ENCODE measurements at places on chromosomes 3 and 15.
A peak's percentile ranks its signal among the peaks of the same experiment; 100 is the strongest.

DNA sequence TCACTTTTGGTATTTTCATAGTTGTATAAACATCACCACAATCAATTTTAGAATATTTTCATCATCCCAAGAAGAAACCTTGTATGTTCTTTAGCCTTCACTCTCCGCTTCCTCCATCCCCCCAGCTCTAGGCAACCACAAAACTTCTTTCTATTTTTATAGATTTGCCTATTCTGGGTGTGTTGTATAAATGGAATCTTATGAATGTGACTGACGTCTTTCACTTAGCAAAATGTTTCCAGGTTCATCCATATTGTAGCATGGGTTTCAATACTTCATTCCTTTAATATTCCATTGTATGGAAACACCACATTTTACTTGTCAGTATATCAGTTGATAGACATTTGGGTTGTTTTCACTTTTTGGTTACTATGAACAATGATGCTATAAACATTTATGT, 335.8 kb upstream of the GOLIM4 start:
- DNase-seq, result no peak

DNA sequence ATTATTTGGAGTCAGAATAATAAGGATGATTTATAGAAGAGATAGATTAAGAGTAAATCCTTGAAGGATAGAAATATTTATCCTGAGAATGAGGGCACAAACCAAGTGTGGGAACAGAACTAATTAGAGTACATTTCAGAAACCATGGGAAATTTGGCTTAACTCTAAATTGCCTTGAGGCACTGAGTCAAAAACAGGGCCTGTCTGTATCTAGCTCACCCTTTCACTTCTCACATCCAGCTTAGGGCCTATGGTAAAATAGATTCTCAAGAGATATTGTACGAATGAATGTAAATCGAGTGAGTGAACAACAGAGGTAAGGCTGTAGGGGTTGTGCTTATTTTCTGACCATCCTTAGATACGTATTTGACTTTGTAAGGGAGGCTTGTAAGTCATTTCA, 586.1 kb upstream of the DPPA4 start:
- DNase-seq, result no peak

DNA sequence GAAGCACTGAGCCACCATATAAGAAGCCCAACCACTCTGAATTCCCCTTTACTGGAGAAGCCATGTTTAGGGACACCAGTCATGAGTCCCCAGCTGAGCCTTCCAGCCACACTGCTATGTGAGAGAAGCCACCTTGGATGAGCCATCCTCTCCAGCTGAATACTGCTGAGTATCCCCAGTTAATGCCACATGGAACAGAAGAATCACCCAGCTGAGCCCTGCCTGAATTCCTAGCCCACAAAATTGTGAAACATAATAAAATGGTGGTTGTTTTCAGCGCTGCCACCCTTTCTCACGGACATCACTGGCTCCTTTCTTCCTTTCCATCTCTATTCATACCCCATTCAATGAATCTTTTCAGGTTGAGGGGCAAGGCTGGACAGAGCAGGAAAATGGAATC, 22.1 kb upstream of the LYZL4 start:
- no peak for DNase-seq

GRCh38 chr3:50327129-50327528, 894 bp downstream of the TUSC2 start:
- no peak for DNase-seq

- no peak for DNase-seq
Observed at GRCh38 chr3:192916371-192917027, 1.2 kb downstream of the MB21D2 start.

DNA sequence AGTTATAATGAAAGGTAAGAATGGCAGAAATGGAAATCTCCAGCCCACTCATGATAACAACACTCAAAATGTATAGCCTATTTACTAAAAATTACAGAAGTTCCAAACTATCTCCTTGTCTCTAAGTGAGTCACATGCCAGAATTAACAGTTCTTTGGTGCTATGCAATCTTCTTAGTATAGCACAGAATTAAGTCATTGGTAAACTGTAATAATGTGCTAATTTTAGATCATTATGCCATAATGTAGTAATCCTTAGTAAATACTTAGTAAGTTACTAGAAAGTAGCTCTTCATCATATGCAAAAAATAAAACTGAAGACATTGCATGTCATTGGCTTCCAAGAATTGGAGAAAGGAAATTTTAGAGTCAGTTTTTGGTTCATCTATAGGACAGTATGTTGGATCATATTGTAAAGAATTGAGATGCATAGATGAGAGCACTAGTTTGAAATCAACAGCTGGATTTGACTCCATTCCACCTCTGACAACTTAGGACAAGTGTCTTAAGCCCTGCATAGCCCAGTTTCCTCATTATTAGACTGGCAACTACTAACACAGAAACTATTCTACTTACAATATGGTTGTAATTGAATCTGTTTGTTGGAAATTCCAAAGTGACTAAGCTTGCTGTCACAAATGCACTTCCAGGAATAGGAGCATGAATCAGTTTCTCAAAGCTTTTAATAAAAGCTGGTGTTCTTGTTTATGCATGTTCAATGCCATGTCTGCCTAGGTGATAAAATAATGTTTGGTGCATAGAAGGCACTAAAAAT, 40.1 kb upstream of the CD47 start:
- peak; percentile 67 for DNase-seq

- DNase-seq, result no peak
Observed at GRCh38 chr3:17749705-17750293, 7.4 kb upstream of the TBC1D5 start.

GRCh38 chr15:29825227-29825626, 3.0 kb upstream of the TJP1 start:
- no peak for DNase-seq

GRCh38 chr15:46061002-46061401, 426.2 kb downstream of the SQOR start:
- DNase-seq, result no peak

- no peak for DNase-seq
Observed at GRCh38 chr3:135440233-135440632, 525.3 kb upstream of the PPP2R3A start.

- DNase-seq, result no peak
Observed at GRCh38 chr3:42306499-42306898, 40.5 kb upstream of the CCK start.

GRCh38 chr3:177340243-177340830, 143.1 kb upstream of the TBL1XR1 start:
- no peak for DNase-seq

GRCh38 chr3:182631183-182632076, 161.9 kb upstream of the ATP11B start:
- no peak for DNase-seq

- DNase-seq, result peak; percentile 76
Observed at GRCh38 chr3:64224826-64225610, at the start of gene PRICKLE2. Gene PRICKLE2 (minus strand): TSS chr3:64225466. CDS start chr3:64198927, 26,539 bp downstream.

DNA sequence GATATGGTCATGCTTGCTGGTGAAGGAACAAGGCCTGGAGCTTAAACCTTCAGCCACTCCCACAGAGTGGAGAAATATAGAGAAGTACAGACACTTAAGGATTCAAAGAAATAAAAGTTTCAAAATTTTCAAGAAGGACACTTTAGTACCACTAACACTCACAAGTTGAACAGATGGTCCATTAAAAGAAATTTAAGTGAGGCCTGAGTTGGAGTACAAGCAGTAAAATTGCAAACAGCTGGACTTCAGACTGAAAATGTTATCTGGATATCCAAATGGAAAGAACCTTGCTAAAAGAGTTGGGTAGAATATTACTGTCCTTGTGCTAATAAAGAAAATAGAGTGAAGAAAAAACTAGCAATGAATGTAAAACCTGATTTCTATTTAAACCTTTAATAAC, 397.1 kb upstream of the KCNMB2 start:
- peak; percentile 25 for DNase-seq

GRCh38 chr3:187507905-187508304, 139.7 kb downstream of the RTP4 start:
- no peak for DNase-seq

DNA sequence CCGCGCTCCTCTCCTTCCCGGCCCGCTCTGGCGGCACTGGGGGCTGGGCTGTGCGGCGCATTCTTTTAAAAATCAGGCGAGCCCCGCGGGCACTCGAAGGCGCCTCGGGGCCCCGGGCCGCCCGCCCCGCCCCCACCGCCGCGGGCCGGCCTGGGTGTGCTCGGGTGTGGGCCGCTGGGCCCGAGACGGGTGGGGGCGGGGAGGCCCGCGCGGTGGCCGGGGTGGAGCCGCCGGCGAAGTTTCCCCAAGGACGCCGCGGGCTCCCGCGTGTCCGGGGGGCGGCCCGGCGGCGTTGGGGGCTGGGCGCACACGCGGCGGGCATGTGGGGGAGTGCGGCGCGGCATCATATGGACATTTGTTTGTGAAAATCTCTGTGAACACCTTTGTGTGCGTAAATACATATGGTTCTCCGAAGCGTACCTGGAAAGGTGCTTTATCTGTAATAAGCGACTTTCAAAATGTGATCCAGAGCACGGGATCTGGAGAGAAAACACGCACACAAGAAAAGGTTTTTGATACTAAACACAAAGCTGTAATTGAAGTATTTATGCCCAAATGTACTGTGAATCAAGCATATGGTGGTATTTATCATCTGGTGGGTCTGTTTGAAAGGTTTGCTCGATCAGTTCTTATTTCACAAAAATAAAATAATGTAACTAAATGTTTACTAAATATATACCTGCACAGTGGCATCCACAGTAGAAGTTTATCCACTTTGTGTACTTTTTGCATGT, 612 bp upstream of the TBL1XR1 start:
- no peak for DNase-seq

GRCh38 chr15:89672221-89673164, 6.7 kb downstream of the PLIN1 start:
- no peak for DNase-seq

- DNase-seq, result no peak
Observed at GRCh38 chr3:193554811-193555210, at the start of gene ATP13A4. Gene ATP13A4 (minus strand): TSS chr3:193554895. CDS start chr3:193554799, 96 bp downstream.

DNA sequence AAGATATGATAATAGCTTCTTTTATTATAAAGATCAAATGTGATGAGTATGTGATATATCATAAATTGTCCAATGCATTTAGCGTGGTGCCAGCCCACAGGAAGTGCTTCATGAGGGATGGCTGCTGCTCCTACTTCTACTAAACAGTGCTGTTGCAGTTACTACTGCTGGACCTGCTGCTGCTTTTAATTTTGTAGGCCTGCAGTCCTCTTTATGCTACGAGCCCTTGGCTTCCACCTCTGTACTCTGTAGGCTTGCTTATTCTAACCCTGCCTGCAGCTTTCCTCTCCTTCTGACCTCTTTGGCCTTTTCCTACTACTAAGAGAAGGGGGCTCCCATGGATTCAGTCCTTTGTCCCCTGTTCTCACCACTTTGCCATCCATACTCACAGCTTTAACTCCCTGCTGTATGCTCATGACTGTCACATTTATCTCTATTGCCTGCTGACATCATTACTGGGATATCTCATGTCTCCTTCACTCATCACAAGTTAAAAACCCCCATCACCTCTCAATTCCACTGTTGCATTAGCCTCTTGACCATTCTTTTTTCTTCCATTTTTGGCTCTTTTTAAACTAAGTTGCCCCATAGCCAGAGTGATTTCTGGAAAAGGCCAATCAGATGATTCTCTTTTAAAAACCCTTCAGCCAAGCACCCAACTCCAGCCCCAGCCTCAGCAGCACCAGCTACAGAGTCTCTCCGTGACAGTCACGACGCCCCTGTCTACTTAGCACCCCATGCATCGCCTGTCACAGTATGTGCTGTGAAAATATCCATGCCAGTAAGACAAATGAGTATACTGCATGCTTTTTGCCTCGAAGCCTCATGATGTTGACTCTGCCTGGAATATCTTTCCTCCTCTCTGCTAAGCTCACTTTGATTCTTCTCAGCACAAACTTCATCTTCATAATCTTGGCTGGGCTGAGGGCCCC, 56.3 kb downstream of the PLCL2 start:
- no peak for DNase-seq

GRCh38 chr15:69016021-69016595, 1.6 kb downstream of the NOX5 start:
- DNase-seq, result no peak

DNA sequence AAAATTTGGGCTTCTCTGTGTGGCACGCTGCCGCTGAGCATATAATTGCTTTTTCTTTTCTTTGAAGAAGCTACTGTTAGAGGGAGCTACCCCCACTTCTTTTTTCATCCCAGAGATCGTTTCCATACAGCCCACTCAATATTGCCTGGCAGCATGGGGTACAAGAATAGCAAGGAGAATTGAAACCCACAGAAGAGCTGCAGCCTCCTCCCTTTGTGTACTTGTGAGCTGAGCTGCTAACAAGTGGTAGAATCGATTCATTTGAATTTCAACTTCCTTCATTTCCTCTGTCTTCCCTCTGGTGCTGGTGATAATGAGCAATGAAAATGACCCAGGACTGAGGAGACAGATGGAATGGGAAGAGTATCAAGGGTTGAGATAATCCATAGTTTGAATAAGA, 64.9 kb downstream of the LRRC3B start:
- DNase-seq, result no peak

DNA sequence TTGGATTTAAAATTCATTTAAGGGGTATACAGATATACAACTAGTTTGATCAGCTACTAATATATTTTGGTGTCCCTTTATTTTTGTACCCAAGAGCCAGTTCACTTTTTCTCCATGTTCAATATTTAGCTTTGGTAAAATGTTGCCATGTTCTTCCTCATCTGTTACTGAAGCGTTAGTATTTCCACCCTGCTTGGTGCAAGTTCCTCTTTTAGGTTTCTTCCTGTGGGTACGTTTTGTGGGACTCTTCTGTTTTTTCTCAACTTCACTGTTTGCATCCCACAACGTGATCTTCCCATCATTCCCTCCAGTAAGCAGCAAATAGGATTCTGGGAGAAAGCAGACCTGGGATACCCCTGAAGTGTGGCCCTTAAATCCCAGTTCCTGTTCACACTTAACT, 14.1 kb downstream of the WDR53 start:
- no peak for DNase-seq

- DNase-seq, result no peak
Observed at GRCh38 chr3:147119346-147119745, 287.0 kb downstream of the ZIC4 start.

DNA sequence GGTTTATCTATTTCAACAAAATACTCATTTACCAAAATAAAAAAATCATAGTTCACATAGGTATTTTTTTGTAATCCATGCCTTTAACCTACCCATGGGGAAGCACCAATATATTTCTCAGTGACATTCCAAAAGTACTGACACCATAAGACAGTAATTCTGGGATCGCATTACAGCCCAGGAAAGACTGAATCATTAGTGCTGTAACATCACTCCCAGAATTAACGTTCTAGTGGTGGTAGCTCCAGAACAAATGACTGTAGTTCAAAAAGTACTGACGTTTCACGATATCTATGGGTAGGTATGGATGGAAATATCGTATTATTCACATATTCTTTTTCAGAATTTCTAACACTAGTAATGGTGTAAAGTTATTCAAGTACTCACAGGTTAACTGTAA, 54.3 kb upstream of the NEK10 start:
- peak; percentile 21 for DNase-seq

DNA sequence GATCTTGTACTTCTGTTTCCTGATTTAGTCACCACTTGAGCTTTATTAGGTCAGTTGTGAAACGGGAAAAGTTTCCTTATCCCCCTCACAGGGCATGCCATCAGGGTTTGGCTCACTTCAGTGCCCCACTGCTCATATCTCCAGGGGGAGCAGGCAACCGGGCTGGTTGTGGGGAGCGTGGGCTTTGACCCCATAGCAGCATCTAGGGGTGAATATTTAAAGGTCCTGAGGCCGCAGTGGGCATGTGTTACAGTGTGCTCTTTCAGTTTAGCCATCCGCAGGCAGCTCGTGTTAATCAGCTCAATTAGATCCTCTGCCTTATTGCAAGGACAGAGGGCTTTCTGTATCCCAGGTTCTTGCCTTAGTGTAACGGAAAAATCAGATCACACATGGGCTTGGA, 71.9 kb downstream of the MRPL46 start:
- DNase-seq, result no peak

GRCh38 chr15:33985751-33986150, 17.5 kb downstream of the CHRM5 start:
- no peak for DNase-seq

Measured in HFF-Myc (cell line).